Lung (tissue), 17 donors: ENCODE measurements at places on chromosomes 12 and 14.

DNA sequence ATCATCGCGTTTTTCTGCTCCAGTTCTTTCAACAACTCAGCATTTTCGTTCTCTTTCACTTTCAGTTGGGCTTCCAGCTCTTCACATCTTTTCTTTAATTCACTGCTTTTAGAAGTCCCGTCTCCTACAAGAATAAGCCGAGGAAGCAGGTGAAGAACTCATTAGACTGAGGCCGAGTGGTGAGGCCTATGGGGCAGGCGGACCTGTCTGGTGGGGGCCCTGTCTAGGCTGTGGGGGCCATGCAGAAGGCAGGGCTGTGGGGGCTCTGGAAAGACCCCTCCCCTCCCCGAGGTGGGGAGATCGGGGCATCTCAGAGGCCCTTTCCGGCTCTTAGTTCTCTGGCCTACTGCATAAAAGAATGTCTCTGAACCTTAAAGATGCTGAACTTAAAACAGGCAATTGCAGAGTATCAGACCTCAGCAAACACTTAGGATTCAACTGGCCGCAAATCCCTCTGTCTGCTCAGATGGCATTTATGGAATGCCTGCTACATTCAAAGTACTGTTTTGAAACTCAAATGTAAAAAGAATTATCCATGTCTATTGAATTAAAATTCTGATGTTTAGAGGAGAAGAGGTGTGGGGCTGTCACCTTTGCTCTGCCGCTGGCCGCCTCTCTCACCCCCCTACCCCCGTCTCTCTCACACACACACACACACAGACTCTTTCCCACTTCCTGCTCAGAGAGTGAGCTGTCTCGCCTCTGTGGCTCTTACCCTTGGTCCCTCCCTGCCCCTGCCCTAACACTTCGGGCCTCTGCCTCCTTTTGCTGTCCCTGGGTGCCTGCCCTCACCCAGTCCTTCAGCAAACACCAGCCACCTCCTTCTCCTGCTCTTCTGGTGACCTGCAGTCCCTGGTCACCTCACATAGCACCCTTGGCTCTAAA lies 34.7 kb downstream of the CCDC92 start:
- DNase-seq: peak; percentile 22

- no peak for DNase-seq
Measured at GRCh38 chr12:90042920-90043641, 334.4 kb upstream of the ATP2B1 start.

GRCh38 chr12:102873077-102873476 lies 44.0 kb downstream of the PAH start:
- no peak for DNase-seq

- DNase-seq: peak; percentile 78
Measured at GRCh38 chr14:74038020-74038859, 19.1 kb downstream of the BBOF1 start.

DNA sequence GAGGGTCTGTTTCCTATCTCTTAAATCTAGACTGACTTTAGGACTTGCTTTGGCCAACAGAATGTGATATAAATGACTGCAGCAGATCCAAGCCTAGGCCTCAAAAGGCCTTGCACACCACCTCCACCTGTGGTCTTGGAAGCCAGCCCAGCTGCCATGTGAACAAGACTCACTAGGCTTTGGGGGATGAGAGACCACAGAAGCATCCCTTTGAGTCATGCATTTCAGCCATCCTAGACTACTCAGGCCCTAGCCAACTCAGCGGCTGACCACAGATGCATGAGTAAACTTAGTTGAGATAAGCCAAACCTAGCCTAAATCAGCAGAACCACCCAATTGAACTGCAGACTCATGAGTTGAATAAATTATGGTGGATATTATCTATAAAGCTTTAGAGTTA lies 87.7 kb downstream of the KCNH5 start:
- DNase-seq: no peak

DNA sequence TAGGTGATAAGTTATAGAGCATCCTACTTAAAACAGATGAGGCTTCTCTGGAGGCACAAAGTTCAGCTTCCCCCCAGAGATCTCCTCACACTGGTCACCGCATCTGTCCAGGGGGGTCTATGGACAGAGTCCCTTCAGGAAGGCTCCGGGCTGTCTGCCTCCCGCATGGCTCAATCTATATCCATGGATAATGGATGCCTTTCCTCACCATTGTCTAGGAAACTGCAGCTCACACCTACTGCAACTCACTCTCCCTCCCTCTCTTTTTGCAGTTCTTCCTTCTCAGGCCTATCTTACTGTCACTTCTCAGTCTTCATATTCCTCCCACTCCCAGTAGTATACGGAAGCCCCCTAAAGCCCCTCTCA lies 100.6 kb upstream of the BCL2L14 start:
- DNase-seq: no peak

DNA sequence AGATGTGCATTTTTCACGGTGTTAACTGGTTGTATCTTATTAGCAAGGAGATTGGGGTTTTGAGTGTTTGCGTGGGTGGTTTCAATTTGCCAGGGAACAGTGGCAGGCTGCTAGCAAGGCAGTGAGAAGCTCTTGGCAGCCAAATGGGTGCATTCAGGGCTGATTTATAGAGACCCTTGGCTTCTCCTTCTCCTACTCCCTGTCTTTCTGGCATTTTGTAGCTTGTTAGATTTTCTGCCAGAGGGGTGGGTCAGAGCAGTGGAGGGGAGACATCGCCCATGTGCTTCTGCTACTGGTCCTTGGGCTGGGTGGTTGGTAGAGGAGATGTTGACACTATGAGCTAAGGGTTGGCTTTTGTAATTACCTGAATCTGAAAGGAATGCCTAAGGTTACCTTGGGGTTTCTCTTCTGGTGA lies 9.6 kb downstream of the CALM1 start:
- DNase-seq: no peak

DNA sequence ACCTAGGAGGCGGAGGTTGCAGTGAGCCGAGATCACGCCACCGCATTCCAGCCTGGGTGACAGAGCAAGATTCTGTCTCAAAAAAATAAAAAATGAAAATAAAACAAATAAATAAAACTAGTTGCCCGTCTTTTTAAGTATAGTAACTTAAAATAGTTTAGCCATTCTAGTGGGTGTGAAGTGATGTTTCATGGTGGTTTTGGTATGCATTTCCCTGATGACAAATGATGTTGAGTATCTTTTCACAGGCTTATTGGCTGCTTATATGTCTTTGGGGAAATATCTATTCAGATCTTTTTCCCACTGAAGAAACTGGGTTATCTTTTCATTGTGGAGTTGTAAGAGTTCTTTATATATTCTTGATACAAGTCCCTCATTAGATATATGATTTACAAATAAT lies 102.4 kb upstream of the METAP2 start:
- no peak for DNase-seq

DNA sequence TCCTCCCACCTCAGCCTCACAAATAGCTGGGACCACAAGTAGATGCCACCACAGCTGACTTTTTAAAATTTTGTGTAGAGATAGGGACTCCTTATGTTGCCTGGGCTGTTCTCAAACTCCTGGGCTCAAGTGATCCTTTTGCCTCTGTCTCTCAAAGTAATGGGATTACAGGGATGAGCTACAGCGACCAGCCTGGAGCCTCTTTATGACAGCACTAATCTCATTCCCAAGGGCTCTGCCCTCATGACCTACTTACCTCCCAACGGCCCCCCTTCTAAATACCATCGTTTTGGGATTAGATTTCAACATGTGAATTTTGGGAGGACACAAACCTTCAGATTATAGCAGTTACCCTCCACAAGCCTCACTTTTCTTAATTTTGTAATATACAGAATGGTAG lies 150.6 kb upstream of the FUT8 start:
- DNase-seq: no peak

DNA sequence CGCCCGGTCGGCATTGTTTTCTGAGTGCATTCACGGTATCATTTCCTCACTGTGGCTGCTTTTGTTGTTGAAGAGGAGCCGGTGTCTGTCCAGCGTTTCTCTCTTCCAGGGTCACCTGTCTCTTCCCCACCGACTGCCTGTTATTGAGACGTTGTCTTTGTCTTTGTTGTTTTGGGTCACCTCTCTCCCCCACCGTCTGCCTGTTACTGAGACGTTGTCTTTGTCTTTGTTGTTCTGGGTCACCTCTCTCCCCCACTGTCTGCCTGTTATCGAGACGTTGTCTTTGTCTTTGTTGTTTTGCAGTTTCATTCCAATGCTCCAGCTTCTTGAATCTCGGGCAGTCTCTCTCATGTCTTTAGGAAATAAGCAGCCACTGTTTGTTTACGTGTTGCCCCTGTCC lies 69.9 kb downstream of the DDX51 start:
- DNase-seq: no peak

- no peak for DNase-seq
Measured at GRCh38 chr12:52606581-52607218, 5.4 kb upstream of the KRT72 start.

DNA sequence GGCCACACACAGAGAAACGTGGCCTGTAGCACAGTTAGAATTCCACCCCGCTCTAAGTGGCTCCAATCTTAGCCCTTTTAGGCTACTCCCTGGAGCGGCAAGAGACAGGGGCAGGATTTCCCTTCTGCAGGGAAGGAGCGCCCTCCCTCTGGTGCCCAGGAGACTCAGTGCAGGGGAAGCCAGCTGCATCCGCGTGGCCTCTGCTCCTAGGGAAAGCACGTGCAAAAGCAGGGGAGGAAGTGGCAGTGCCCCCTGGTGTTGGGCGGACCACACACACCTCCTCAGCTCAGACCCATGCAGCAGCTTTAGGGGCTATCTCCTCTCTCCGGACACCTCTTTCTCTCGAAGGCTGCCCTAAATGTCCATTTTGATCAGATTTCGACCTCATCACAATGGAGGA lies 50.0 kb downstream of the SPRING1 start:
- peak; percentile 36 for DNase-seq

DNA sequence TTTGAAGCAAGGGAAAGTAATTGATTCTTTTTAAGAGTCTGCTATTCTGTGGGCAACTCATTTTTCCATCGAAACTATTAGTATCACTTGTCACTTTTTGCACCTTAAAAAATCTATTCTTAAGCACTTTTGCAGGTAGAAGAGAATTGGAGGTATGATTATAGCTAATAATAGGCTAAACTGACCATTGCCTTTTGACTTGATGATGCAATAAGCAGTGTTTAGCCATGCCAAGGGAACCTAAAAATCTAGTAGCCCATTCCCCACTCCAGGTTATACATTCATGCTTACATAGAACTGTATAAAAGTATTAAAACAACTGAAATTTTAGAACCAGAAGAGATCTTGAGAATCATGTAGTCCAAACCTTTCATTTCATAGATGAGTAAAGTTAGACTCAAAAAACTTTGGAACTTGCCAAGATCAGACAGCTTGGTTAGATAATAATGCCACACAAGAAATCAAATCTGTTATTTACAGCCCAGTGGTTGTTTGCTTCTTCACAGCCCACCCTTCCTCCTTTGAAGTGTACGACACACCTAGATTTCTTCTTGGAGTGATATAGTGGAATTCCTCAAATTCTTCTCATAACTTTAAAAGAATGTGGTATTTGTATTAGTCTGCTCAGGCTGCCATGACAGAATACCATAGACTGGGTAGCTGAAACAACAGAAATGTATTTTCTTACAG lies 21.7 kb upstream of the GARIN2 start:
- peak; percentile 4 for DNase-seq

DNA sequence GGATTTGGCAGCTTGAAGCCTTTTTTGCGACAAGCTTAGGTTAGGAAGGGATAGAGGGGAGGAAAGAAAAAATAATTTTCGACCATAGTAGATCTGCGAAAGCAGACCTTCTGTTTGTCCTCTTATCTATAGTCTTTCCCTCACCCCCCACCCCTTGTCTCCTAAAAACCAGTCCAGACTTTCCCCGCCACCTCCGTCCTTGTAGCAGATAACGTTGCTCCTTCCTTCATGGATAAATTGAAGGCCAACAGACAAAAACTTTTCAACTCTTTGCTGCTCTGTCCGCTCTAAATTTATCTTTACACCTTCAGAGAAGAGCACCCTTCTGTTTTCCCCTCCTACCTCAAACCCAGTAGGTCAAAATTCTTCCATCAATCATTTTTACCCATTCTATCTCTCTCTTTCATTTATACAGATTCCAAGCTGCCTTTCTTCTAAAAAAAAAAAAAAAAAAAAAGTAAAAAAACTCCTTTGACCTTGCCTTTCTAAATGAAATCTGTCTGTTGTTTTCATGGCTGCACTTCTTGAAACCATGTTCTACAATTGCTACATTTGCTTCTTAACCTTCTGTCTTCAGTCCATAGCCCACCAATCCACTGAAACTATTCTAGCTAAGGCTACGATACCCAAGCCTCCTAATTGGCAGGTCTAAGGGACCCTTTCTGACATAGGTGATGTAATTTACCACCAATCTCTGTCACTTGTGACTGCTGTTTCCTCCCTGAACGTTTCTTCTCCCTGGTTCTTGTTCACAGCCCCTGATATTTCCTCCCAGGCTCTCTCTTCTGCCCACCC lies 11.1 kb upstream of the NEMF start:
- DNase-seq: peak; percentile 71

DNA sequence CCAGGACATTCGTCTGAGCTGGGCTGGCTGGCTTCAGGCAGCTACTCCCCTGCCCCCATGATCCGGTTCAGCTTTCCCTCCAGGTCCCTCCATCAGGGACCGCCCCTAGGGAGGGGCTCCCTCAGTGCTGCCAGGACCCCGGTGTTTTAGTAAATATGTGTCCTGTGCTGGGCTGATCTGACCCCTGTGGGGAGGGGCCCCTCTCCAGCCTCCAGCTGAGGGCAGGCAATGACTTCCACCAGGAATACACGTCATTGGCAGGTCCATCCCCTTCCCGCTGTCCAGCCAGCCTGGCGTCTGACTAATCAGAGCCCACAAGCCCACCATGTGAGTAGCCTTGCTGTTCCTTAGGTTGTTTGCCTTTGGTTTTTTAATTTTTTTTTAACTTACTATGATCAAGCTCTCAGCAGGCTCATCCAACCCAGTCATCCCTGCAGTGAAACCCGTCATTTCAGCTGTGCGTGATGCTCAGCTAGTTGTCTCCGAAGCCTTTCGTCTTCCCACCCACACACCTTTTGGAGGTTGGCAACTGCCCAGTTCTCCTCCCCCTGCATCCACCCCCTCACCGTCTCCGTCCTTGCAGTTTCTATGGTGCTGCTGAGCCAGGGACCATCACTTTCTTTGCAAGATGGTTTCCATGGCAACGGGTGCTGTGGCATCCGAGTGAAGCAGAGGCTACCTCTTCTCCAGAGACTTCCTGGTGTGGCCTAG lies 16.0 kb upstream of the SERPINA4 start:
- no peak for DNase-seq

- no peak for DNase-seq
Measured at GRCh38 chr12:33180918-33181317, 258.7 kb downstream of the SYT10 start.

- peak; percentile 77 for DNase-seq
Measured at GRCh38 chr12:1117970-1118563, 127.0 kb downstream of the ERC1 start.

GRCh38 chr14:50524060-50524459 lies 8.3 kb downstream of the MAP4K5 start:
- no peak for DNase-seq
